ENCODE measurements at places on chromosomes 1 and 21.

- no peak for DNase-seq
These were observed 81.4 kb downstream of the NENF start for GRCh38 chr1:212514056-212514614.

- DNase-seq, result no peak
These were observed 880 bp downstream of the IGSF21 start for GRCh38 chr1:18108299-18109057.

DNA sequence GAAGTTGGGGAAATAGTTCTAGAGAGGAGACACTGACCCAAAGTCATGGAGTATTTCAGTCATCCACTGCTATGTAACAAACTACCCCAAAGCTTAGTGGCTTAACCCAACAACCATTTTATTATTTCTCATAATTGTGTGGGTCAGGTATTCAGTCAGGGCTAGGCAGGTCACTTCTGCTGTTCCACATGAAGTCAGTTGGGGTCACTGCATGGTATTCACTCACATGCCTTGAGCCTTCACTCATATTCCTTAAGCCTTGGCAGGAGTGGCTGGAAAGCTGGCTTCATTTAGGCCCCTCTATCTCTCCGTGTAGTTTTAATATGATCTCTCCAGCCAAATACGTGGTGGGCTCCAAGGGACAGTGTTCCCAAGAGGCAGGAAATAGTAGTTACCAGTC is 17.5 kb upstream of the RNF11 start:
- no peak for DNase-seq

GRCh38 chr1:189563784-189564183 is 913.9 kb downstream of the BRINP3 start:
- no peak for DNase-seq

- no peak for DNase-seq
These were observed 491.3 kb upstream of the VAMP3 start for GRCh38 chr1:7279769-7280168.

- no peak for DNase-seq
These were observed 231.3 kb downstream of the ADGRL2 start for GRCh38 chr1:82032068-82032467.
